Hair follicular keratinocyte (primary cell): ENCODE measurements at places on chromosomes 2 and 18. TPM values are rescaled to one million over a fixed set of nuclear protein-coding genes. Genes with fewer than 3 reads are reported as not detected.

NCKAP5 gene
- total RNA-seq: 1.3 and 1.7 TPM in 2 replicates

VAMP5 gene
- total RNA-seq: 1.4 and 3.0 TPM in 2 replicates

NYAP2 gene
- total RNA-seq: not detected in 2 replicates

SPIRE1 gene
- total RNA-seq: 19.1 and 25.2 TPM in 2 replicates

HOXD3 gene
- not detected in 2 replicates for total RNA-seq

CD207 gene
- not detected in 2 replicates for total RNA-seq

RBM44 gene
- total RNA-seq: 0.42 TPM in 1 of 2 replicates, not detected in the other
